ENCODE measurements at places on chromosomes 4 and X. TPM values are rescaled to one million over a fixed set of nuclear protein-coding genes. Genes with fewer than 3 reads are reported as not detected.

CLDN22 gene
- total RNA-seq = not detected

CSAG1 gene
- not detected for total RNA-seq

XK gene
- total RNA-seq = not detected

STBD1 gene
- total RNA-seq = 0.63 TPM

NXF2B gene
- not detected for total RNA-seq

DNA sequence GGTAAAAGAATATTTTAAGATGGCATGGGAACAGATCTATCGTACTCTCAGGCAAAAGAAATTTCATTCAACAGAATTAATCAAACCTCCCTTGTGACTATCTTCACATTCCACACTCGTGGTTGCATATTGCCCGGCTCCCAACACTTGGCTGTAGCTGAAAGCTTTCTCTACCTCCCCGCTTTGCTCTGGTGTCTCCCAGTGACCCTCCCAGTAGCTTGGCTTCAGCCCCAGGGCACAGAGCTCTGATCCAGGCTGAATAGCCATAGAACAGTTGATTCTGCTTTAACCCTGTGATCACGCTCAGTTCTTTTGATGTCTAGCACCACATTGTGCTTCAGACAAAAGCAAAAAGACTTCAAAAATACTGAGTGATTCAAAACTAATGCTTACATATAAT lies 24.6 kb downstream of the SLC7A11 start:
- no peak for DNase-seq

GRCh38 chrX:140943513-140943912 lies 58.9 kb upstream of the SPANXB1 start:
- DNase-seq = no peak

- peak; percentile 24 for DNase-seq
Measured at GRCh38 chr4:121278811-121279368, 101.9 kb downstream of the QRFPR start.

All from activated CD4-positive, alpha-beta memory T cell treated with anti-CD3 and anti-CD28 coated beads for 36 hours (primary cell).